NCI-H1105 (cell line): ENCODE measurements at places on chromosomes 16 and 17.

- DNase-seq: no peak
Measured at GRCh38 chr16:61936522-61936921, 99.7 kb downstream of the CDH8 start.

DNA sequence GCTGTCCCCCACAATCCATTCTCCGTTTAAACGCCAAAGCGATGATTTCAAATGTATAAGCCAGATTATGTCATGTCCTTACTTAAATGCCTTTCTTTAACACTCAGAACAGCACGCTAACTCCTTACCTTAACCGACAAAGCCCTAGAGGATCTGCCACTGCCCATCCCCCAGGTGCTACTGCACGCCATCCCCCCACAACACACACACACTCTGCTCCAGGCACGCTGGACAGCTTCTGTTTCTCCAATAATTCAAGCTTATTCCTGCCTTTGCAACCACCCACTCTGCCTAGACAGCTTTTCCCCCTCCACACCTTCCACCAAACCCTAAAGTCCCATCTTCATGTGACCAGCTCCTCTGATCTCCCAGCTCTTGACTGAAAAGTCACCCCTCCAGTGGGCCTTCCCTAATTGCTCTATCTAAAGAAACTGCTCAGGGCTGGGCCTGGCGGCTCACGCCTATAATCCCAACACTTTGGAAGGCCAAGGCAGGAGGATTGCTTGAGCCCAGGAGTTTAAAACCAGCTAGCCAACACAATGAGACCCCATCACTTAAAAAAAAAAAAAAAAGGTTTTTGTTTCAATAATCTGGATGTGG lies 38.9 kb upstream of the RPL38 start:
- no peak for DNase-seq

DNA sequence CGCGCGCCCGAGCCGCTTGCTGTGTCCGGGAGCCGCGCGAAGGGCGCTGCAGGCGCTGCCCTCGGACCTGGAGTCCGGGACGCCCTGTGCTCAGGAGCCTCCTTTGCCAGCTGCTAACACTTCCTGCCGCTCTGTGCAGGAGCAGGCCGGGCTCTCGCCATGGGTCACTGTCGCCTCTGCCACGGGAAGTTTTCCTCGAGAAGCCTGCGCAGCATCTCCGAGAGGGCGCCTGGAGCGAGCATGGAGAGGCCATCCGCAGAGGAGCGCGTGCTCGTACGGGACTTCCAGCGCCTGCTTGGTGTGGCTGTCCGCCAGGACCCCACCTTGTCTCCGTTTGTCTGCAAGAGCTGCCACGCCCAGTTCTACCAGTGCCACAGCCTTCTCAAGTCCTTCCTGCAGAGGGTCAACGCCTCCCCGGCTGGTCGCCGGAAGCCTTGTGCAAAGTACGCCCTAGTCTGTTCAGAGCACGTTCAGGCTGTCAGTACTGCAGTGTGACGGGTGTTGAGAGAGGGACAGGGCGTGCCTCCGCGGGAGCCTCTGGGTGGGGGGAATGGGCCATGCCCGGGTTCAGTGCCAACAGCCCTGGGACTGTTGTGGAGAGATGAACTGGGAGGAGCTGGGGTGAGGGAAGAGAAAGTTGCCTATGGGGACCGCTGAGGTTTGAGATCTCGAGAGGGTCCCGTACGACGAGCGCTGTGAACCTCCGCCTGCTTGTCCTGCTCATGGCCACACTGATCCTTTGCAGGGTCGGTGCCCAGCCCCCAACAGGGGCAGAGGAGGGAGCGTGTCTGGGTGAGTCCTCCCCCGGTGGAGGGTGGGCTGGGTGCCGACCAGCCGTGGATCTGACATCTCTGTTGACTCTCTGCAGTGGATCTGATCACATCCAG lies 1.3 kb downstream of the ZNF276 start:
- DNase-seq: no peak

DNA sequence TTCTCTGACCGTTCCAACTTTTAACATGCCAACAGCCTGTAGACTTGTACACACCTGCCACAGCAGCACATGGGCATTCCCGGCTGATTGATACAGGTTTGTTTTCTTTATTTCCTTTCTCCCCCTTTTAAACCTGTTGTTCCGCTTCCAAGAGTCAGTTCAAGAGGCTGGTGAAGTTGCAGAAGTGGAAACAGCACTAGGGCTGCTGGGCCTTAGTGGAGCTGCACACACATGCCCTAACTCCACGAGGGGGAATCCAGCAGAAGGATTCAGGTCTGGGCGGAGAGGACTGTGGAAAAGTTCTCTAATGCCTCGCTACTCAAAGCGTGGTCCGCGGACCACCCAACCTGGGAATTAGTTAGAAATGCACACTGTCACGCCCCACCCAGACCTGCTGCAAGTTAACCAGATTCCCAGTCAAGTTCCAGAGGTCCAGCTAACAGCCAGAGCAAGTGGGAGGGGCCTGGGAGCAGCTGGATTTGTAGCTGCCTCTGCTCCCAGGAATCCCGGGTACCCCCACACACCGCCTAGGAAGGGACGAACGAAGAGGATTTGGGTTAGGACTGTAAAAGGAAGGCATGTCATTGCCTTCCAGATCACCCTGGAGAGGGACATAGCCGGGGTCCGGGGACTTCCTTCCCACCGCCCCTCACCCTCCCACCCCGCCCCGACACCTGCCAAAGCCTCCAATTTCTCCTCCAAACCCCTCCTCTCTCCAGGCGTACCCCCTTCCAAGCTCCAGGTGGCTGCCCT lies 542 bp downstream of the SLC39A11 start:
- no peak for DNase-seq

DNA sequence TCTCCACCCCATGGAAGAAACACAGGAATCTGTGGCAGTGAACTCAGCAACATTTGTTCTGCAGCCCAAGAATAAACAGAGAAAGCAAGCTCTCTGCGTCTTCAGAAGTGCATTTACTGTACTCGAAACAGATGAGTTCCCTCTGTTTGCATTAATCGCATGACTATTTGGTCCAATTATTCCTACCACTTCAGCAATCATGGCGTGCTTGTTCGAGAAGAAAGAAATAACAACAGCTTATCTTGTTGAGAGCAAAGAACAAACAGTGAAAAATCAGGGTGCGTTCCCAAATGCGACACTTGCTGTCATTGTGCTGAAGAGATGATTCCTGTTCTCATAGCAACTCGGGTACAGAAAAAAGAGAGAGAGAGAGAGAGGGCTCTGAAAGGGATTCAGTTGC lies 445.3 kb upstream of the MAF start:
- peak; percentile 39 for DNase-seq

GRCh38 chr16:80347900-80348299 lies 192.9 kb upstream of the DYNLRB2 start:
- no peak for DNase-seq

- peak; percentile 47 for DNase-seq
Measured at GRCh38 chr17:42132941-42133340, 10.3 kb downstream of the HSPB9 start.
